ENCODE measurements at places on chromosomes 16 and 17. TPM values are rescaled to one million over a fixed set of nuclear protein-coding genes. Genes with fewer than 3 reads are reported as not detected.

CDK3 gene
- total RNA-seq = 7.3 TPM

SHCBP1 gene
- 6.0 TPM for total RNA-seq

HBM gene
- 135 TPM for total RNA-seq

TLE7 gene
- not detected for total RNA-seq

C16orf46 gene
- total RNA-seq = 2.8 TPM

SSTR5 gene
- total RNA-seq = 0.82 TPM

CES1 gene
- 3.4 TPM for total RNA-seq

TPSAB1 gene
- 0.99 TPM for total RNA-seq

CACNG1 gene
- total RNA-seq = 25.8 TPM

HSPB9 gene
- 0.23 TPM for total RNA-seq

SLC5A11 gene
- total RNA-seq = 3.7 TPM

GUCY2D gene
- 0.23 TPM for total RNA-seq

SOX8 gene
- total RNA-seq = 8.5 TPM

CCDC40 gene
- 8.3 TPM for total RNA-seq

CD68 gene
- total RNA-seq = 16.2 TPM

SLC35G6 gene
- not detected for total RNA-seq

TOB1 gene
- total RNA-seq = 53.5 TPM

ERCC4 gene
- total RNA-seq = 10.3 TPM

ASGR1 gene
- total RNA-seq = 5.5 TPM

DNASE1 gene
- 60.0 TPM for total RNA-seq

E4F1 gene
- total RNA-seq = 37.2 TPM

PRAC2 gene
- not detected for total RNA-seq

PYY gene
- total RNA-seq = not detected

KRT16 gene
- not detected for total RNA-seq

GLOD4 gene
- 57.9 TPM for total RNA-seq

CCR7 gene
- 0.76 TPM for total RNA-seq

CRISPLD2 gene
- 20.4 TPM for total RNA-seq

TMEM114 gene
- not detected for total RNA-seq

RHBDF1 gene
- total RNA-seq = 36.4 TPM

OR3A2 gene
- 0.23 TPM for total RNA-seq

EVPL gene
- total RNA-seq = 28.3 TPM

SPATA22 gene
- 0.35 TPM for total RNA-seq

SHISA9 gene
- total RNA-seq = 4.8 TPM

SNAI3 gene
- total RNA-seq = 8.2 TPM

TMEM88 gene
- total RNA-seq = 21.1 TPM

E2F4 gene
- 42.3 TPM for total RNA-seq

SHBG gene
- 2.6 TPM for total RNA-seq

MPP2 gene
- total RNA-seq = 4.6 TPM

BRICD5 gene
- total RNA-seq = 5.4 TPM

NAGLU gene
- 33.8 TPM for total RNA-seq

FBXL16 gene
- 0.93 TPM for total RNA-seq

KIF18B gene
- 5.4 TPM for total RNA-seq

GCGR gene
- total RNA-seq = 14.0 TPM

AOC3 gene
- 9.6 TPM for total RNA-seq

SMPD3 gene
- total RNA-seq = 1.1 TPM

CIBAR2 gene
- total RNA-seq = not detected

LRRC45 gene
- 10.9 TPM for total RNA-seq

FLYWCH1 gene
- total RNA-seq = 23.8 TPM

OR4D1 gene
- total RNA-seq = not detected

PIK3R5 gene
- 5.4 TPM for total RNA-seq

TBC1D3G gene
- total RNA-seq = 0.29 TPM
